ENCODE measurements at places on chromosomes 13 and 19.

DNA sequence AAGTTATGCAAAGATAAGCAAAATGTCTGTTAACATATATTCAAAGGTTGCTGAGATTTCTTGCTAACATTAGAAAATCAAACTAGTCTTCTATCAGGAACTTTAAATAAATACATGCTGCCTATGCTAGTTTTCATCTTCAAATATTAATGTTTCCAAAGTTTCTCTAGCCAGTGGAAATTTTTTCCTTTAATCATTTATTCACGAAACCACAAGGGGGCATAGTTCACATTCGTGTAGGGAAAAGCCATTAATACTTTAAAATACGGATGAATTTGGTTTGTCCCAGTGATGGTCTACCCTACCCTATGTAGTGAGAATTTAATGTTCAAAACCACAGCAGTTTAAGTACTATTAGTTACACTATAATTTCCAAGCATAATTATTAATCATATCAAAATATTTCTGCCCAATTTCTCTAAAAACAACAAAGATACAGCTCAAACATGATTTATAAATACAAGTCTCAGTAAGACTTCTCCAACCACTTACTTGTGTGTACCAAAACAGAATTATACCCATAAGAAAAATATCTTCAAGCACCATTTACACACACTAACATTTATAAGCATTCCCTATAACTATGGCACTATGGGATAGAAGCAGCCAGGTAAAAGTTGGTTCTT is 16.2 kb downstream of the NUFIP1 start:
- DNase-seq: peak; percentile 64

GRCh38 chr13:81596224-81596753 is 1255.4 kb upstream of the SPRY2 start:
- no peak for DNase-seq

DNA sequence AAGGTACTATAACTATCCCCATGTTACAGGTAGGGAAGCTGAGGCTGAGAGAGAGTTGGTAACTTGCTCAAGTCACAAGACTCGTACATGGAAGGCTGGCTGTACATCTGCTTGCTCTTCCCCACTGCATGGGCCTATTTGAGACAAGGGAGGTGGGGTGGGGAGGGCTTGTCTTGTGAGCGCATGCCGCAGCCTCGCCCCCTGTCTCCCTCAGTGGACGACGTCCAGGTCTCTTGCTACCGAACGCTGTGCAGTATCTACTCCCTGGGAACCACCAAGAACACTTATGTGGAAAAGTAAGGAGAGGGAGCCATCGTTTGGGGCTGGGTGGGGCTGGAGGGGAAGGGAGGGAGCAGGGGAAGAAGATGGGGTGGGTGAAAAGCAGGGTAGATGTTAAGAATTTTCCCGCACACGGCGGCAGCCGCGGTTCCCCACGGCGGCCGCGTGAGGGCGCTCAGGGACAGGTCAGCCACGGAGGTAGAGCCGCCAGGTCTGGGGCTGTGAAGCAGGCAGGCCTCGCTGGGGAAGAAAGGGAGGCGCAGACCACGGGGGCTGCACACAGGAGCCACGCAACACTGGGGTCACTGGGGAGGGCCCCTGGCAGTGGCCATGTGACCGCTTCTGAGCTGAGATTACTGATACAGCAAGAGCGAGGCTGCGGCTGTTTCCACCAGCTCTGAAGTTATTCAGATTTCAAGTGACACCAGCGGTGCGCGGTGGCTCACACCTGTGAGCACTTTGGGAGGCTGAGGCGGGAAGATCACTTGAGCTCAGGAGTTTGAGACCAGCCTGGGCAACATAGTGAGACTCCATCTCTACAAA is 81.5 kb downstream of the RYR1 start:
- DNase-seq: peak; percentile 72

DNA sequence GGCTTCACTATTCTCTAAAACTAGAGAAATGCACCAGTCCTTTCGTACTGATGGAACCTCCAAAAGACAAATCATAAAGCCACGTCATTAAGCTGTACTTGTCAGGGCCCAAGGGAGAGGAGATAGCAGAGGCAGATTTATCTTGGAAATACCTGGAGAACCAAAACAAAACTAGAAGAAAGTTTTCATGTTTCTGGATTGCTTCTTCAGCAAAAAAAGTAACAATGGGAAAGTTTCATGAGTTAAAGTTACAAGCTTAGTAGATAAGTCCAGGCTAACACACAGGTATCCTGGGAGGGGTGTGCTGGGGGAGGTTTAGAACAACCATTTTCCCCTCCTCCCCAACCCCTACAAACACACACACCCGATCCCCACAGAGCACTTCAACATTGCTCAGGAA is 21.6 kb downstream of the RANBP3 start:
- no peak for DNase-seq

- peak; percentile 69 for DNase-seq
Measured at GRCh38 chr13:33150126-33150525, 133.9 kb downstream of the KL start.

DNA sequence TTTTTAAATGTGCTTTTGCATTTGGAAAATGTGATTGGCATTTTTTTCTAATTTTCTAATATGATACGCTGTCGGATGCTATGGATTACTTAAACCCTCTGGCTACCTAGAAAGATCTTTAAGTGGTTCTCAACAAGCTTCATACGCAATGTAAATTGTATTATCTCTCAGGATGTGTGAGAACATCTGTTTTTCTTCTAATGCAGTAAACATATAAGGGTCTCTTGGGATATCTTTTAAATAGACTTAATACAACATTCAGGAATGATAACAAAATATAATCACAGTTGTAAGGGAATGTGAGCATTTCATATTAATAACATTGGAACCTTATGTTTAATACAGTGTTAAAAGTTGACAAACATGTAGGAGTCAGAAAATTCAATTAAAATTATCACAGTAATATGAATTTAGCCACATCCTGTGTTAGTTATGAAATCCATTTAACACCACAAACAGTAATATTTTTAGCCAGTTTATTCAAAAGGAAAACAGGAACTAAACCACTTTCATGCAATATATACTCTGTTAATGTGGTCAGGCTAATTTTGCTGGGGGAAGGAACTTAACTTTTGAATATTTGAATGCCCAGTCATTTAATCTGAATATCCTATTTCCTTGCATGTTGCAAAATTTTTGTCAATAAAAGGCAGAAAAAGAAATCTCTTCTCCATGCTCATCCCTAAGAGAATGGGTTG is 15.0 kb upstream of the ALOX5AP start:
- no peak for DNase-seq

Measured in dermis blood vessel endothelial cell (primary cell).